ENCODE measurements at places on chromosomes 7 and 10. TPM values are rescaled to one million over a fixed set of nuclear protein-coding genes. Genes with fewer than 3 reads are reported as not detected.

The CTBP2 gene
- 80.6 TPM for total RNA-seq

The SFTPA1 gene
- not detected for total RNA-seq

The TET1 gene
- total RNA-seq = 4.0 TPM

- H3K27me3 ChIP-seq = no peaks in the 10 kb centered on the region
- peaks cover 39% of the 10 kb centered on the region for H3K4me1 ChIP-seq
- peak overlapping the region; percentile 40 for H3K4me3 ChIP-seq
- H3K36me3 ChIP-seq = no peaks in the 10 kb centered on the region
- no peak for DNase-seq
Measured at GRCh38 chr10:109978481-109978880, 29.3 kb upstream of the ADD3 start.

- peaks cover 5% of the 10 kb centered on the region for H3K36me3 ChIP-seq
- peaks cover 11% of the 10 kb centered on the region for H3K4me1 ChIP-seq
- no peak overlapping the region for H3K27ac ChIP-seq
Measured at GRCh38 chr7:17315974-17316373, 17.5 kb downstream of the AHR start.
